Peyer's patch (tissue), 4 donors: ENCODE measurements at places on chromosomes 3 and 15.
A peak's percentile ranks its signal among the peaks of the same experiment; 100 is the strongest.

DNA sequence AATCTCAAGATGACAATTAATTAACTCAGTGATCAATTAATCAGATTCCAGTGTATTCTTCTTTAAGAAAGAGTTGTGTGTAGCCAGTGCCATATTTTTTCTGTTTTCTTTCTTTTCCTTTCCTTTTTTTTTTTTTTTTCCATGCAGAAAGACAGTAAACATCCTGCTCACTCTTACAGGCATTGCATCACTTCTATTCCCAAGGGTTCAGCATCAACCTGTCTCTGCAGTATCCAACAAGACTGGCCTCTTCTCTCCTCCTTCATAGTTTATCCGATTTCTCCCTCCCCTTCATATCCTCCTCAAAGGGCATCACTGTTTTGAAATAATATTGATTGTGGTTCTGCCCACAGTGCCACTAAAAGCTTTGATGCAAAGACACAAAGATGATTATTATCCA lies 17.0 kb upstream of the SLC9A9 start:
- no peak for DNase-seq

DNA sequence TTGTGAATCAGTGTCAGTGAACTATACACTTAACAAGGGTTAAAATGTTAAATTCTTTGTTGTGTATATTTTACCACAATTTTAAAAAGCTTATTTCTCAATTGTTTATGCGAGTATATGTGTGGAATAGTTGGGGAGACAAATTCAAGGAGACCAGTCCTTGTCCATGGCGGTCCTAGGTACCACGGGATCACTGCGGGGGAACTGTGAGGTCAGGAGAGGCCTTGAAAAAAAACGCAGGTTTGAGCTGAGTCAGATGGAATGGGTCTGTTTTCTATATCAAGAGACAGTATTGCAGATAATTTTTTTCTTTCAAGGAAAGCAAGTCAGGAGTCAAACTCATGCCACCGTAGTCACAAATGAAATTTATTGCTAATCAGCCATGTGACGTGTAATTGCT lies 18.5 kb downstream of the IGF1R start:
- no peak for DNase-seq

GRCh38 chr3:178405531-178405930 lies 130.7 kb upstream of the KCNMB2 start:
- no peak for DNase-seq

GRCh38 chr15:64530918-64531317 lies 70.5 kb downstream of the ZNF609 start:
- no peak for DNase-seq

- no peak for DNase-seq
Measured at GRCh38 chr3:29144361-29144760, 136.5 kb upstream of the RBMS3 start.

- DNase-seq, result no peak
Measured at GRCh38 chr3:161139686-161140085, 34.5 kb upstream of the B3GALNT1 start.

DNA sequence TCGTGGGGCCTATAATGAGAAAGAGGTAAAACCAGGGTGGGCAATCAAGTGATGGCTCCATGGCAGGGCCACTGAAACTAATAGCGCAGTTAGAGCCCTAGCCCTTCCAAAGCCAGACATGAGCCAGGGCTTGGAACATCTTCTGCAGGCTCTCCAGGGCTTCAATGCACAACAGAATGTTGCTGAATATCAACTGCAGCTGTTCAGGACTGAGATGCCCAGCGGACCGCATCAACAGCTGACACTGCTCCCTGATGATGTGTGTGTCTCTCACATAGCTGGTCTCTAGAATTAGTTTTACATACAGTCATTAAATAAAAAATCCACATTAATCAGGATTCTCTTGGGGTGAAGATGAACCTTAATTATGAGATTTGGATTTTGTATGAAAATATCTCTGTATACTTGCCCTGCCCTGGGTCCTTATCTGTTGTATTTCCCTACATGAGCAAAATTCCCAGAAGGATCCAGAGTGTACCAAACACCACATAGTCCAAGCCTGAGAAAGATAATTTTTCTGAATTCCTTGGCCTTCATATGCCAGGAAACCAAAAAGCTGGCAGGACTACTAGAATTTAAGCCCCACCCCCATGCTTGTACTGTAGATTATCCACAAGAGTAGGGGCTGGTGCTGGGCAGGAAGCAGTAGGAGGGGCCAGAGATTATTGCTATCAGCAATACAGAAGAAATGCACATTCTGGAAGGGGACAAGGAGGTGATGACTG lies 7.7 kb upstream of the GOLGB1 start:
- no peak for DNase-seq

DNA sequence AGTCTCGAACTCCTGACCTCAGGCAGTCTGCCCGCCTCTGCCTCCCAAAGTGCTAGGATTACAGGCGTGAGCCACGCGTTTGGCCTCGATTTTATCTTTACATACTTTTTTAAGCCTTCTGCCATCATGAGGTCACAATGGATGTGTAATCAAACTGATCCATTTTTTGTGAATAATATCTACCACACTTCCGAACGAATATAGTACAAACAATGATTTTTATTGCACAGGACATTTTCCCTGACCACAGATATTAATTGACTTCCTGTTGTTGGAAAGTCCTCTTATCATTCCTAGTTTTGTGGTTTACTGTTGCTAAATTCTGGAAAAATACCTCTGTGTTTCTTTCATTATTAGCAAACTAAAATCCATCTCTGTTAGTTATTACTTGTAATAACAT lies 68.9 kb downstream of the MINDY2 start:
- DNase-seq, result no peak

- DNase-seq, result no peak
Measured at GRCh38 chr3:155972885-155973584, 102.6 kb downstream of the GMPS start.

DNA sequence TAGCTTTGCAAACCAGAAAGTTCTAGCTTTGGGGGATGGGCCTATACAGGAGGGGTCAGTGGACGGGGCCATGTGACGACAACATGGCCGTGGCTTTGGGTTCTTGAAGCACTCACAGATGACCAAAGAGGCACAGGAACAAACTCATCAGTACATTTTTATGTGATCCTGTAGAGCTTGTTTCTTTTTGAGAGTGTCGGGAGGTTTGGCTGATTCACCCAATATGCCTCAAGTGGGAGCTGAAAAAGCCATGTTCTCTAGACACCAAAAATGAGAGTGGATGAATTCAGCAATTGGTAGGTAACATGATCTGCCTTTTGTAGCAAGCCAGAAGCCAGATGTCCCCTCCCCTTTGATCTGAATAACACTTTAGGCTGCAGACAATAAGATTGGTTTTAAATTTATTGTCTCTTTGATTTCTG lies 30.1 kb downstream of the GREM1 start:
- no peak for DNase-seq

GRCh38 chr3:79326642-79327041 lies 441.2 kb downstream of the ROBO1 start:
- no peak for DNase-seq

- no peak for DNase-seq
Measured at GRCh38 chr15:83365370-83365938, 81.0 kb upstream of the BNC1 start.

DNA sequence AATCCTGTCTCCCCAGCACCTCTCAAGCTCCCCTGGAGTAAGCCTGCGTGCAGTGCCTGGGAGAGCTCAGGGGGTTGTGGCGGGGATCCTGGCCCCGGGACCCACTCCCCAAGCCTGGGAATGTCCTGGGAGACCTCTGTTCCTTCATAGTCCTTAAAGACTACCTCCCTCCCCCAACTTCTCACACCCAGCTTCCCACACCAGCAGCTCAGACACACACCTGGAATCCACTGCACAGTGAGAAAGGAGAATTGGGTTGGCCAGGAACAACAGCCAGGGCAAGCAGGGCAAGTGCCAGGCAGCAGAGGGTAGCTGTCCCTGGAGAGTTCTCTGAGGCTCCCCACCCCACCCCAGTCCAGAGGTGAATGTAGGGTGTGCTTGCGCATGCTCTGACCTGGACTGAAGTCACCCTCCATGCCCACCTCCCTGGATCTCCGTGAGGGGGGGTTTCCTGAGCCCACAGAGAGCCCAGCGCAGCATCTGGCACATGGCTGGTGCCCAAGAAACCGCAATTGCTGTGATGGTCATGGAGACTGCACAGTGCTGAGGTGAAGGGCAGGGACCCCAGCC lies 22.2 kb downstream of the PSTPIP1 start:
- peak; percentile 52 for DNase-seq

- no peak for DNase-seq
Measured at GRCh38 chr3:126100269-126100633, 16.3 kb upstream of the SLC41A3 start.

DNA sequence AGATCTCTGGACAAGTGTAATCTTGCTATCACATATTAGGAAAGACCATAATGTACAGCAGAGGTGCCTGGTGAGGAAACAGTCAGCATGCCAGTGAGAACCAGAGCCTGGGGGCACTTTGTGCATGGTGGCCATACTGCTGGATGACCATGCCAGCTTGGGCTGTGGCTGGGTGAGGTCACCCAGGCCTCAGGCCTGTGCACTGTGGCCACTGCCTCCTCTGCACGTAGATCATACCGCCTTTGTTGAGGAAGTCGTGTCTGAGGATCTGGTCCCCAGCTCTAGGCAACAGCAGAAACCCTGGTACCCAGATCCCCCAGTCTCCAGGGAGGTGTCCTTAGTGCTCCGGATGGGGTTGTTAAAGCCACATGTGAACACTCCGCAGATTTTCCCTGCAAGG lies 38.9 kb downstream of the ZNF710 start:
- no peak for DNase-seq

- DNase-seq, result no peak
Measured at GRCh38 chr15:66231394-66232266, 21.9 kb downstream of the MEGF11 start.

DNA sequence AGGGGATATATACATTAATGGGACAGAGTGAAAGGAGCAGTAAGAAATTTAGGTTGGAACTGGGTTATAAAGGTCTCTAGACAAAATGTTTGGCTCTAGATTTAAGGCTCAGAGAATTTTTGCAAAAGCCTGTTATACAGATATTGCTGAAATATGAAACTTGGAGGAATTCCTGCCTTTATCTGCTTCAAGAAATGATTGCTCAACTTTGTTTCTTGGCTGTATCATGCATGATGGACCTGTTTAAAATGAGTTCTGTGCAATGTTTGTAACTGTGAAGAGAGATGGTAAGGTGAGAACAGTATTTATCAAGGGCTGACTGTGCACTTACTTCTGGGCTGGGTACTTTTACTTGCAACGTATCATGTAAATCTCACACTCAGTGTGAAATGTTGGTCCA lies 3.3 kb downstream of the CRYBG3 start:
- DNase-seq, result no peak

DNA sequence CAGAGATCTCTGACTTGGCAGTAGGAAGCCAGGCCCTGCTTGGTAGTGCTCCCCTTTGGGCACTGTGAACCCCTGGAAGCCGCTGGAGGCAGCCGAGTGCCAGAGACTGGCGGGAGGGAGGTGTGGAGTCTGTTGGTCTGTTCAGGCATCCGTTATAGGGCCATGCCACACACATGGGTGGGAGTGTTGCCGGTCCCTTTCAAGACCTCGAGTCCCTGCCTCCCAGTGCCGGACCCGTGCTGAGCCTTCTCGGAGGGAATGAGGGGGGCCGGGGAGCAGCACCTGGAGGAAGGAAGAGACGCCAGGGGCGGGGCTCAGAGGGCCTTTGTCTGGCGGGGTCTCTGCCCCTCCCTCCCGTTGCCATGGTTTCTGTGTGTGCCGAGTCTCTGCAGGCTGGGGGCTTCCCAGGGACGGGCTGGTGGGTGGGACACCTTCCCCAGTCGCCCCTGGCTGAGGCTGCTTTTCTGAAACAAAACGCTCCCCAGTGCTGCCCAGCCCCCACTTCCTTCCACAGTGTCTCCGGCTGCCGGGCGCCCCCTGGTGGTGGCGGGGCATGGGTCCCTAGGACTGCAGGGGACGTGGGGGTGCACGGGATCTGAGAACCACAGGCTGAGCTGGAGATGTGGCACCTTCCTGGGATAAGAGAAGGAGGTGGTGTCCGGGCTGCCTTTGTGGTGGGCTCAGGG lies 10.0 kb downstream of the GNAI2 start:
- peak; percentile 97 for DNase-seq

GRCh38 chr15:38182900-38183299 lies 69.7 kb upstream of the SPRED1 start:
- no peak for DNase-seq

DNA sequence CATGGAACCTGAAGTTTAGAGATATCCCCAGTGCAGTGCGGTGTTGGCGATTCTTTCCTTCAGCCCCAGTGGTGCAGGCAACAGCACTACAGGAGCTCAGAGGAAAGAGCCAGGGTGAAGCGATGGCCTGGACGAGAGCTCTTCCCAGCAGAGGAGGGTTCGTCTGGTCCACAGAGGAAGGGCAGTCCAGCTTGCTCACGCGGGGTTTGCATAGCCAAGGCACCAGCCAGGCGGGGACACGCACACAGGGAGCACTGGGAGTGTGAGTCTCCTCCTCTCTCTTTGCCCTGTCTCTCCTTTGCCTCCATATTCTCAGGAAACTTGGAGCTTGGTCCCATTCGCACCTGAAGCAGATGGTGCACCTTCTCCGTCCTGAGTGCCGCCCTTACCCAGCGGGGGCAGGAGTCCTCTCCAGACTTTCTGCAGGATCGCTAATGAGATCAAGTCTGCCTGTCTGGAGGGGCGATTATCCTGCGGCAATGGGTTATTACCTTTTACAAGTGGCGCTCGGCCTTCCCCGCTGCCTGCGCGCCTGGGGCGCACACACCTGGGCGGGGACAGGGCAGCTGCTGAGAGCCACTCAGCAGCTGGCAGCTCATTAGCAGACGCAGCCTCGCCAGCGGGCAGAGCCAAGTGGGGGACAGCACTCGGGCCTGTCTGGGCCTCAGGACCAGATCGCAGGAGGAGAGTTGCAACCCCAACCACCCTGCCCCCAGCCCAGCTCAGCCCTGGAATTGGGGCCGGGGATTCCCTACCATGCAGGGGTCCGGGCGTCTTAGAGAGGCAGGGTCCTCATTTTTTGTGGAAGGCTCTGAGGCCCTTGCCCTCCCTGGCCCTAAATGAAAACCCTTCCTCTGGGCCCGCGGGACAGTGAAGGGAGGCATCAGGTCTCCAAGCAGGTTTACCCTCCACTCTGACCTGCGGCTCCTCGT lies 119.0 kb upstream of the MEF2A start:
- peak; percentile 49 for DNase-seq

DNA sequence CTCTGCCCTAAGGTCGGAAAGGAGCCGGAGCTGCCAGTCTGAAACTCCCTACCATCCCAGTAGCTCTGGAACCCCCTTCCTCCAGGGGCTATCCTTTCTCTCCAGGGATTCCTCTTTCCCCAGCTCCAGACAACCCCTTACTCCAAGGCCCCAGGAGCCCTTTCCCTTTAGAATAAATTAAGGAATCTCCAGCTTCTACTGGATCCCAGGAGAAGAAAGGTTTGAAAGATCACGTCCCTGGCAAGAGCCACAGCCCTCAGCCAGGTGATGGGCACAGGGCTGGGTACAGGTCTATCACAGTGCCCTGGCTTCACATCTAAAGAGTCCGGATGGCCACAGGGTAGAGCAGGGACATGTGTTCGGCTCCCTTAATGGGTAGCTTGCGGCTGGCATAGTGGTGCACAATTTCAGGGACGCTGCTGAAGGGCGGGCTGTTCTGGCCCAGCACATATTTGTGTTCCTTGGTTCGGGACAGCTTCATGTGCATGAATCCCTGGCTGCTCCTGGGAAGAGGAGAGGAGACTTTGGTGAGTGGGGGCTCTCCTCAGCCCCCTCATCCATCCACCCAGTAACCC lies 20.0 kb downstream of the SHF start:
- no peak for DNase-seq

- no peak for DNase-seq
Measured at GRCh38 chr3:150751781-150752263, 11.1 kb downstream of the SIAH2 start.

- no peak for DNase-seq
Measured at GRCh38 chr3:104546301-104546700, 820.4 kb upstream of the ALCAM start.
